Endothelial cell of umbilical vein (primary cell): ENCODE measurements at places on chromosomes 2 and 18.

DNA sequence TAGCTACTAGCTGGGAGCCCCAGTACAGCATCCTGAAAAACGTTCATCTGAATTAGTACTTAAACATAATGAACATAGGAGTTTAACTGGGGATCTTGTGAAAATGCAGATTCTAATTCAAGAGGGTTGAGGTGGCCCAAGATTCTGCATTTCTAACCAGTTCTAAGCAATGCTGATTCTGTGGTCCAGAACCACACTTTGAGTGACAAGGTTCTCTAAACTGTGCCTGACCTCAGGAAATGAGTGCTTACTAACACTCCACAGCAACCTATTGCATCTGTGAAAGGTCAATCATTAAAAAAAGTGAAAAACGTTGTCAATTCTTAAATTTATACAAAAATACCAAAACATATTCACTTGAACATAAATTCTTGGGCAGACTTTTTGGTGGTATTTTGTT is 157.1 kb upstream of the ZFP36L2 start:
- DNase-seq = no peak

DNA sequence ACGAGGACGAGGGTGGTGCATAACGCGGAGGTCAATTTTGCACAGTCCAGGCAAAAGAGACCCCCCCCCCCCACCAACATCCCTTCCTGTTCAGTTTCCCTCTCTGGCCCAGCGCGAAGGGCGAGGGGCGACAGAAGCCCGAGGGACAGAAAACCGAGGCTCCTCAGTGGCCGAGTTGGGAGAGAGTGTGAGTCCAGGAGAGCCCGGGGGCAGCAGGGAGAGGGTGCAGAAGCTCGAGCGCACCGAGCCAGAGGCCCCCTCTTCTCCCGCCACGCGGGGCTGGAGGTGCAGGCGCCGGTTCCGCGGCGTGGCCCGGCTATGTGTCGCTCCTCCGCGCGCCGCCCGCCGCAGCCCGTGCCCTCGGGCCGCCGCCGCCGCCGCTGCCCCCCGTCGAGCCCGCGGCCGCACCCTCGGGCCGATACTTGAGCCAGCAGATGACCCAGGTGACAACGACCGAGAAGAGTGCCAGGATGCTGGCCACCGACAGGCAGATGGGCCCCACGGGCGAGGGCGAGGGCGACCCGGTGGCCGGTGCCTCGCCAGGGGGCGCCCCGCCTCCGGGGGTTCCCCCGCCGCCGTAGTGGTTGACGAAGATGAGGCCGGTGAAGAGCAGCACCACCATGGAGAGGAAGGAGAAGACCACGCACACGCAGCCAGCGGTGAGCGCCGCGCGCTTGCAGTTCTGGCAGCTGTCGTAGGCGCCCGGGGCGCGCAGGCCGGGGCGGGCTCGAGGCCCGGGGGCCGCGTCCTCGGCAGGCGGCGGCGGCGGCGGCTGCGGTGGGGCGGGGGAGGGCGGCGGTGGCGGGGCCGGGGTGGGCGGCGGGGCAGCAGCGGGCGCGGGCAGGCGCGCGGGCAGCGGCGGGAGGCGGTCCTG is 20.2 kb upstream of the PAX3 start:
- DNase-seq = no peak

DNA sequence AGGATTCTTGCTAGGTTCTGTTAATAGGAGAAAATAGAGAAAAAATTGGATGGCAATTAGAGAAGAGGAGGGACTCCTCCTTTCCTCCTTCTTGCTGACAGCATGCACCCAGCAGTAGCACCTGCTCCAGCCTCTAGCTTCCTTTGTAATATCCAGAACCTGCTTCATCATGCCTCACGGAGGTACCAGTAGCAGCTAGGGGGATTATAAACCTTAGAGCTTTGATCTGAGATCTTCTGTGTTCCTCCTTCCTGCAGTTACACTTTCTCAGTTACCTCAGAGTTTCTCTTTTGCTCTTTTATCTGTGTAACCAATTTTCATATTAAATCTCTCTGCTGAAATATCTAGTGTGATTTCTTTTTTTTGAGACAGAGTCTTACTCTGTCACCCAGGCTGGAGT is 16.6 kb downstream of the DPP4 start:
- no peak for DNase-seq

- peak; percentile 67 for DNase-seq
Measured at GRCh38 chr18:48948112-48949049, 2.4 kb downstream of the SMAD7 start.

DNA sequence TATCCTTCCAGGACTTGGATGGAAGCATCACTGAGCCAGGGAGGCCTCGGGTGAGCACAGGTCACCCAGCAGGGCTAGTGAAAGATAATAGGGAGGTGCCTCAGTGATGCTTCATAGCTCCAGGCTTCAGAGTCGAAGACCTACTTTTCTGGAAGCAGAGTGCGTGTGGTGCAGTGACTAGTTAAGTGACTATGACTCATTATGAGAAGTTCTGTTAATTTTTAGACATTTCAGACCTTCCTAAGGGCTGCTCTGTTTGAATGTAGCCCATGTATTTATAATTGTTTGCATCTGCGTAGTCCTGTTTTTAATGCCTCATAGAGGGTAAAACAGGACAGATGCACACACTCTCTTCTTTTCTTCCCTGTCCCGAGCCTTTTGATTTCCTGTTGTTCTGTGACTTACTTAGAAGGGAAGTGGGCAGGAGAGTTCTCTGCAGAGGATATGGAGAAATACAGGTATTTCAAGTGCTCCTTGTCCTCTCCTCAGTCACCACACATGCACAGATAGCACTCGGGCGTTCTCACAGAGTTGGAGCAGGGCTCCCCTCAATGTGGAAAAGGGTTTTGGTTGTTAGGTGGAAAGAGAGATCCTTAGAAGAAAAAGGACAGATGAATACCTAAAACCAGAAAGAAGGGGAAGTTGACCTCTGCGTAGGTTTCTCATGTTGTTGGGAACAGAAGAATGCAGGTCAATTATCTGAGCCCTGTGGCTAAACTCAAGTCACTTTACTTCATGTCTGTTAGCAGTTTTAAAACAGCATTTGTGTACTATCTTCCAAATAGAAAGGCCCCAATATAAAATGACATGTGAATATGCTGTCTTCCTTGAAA is 34.7 kb downstream of the RALB start:
- DNase-seq = no peak

DNA sequence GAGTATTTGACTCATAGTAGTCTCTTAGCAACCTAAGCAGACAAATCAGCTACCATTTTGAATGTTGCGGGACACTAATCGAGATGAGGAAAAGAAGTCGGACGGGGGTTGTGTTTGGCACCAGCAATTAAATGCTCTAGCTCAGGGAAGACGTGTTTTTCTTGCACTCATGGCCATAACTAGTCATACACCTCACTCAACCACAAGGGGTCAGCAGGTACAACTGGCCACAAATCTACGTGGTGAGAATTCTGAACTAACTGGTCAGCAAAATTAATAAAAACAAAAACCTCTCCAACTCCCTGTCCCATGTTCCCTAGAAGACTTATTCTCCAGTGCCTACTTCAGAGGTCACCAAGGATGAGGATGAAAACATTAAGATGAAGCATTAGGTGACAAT is 1467.8 kb downstream of the DPP10 start:
- no peak for DNase-seq

- no peak for DNase-seq
Measured at GRCh38 chr2:22967756-22968155, 417.2 kb upstream of the KLHL29 start.

DNA sequence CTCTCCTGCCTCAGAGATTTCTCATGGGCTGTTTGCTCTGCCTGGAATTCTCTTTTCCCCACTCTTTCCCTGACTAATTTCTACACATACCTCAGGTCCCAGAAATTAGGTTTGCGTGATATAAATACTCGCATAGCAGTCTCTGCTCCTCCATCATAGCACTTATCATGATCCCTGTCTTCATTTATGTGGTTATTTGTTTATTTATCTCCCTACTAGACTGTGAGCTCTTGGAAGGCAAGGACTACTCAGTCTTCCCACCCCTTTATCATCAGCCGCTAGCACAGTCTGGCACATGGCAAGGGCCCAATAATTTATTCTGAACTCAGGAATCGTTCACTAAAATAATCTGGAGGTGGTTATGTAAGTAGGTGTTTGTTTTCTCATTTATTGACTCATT is 79.3 kb downstream of the ADCYAP1 start:
- DNase-seq = no peak

- DNase-seq = no peak
Measured at GRCh38 chr18:51862051-51862715, 477.8 kb upstream of the DCC start.

GRCh38 chr2:213232649-213233437 is 51.4 kb upstream of the SPAG16 start:
- no peak for DNase-seq

GRCh38 chr2:184921676-184922075 is 323.3 kb downstream of the ZNF804A start:
- DNase-seq = no peak

- no peak for DNase-seq
Measured at GRCh38 chr2:133848111-133848649, 279.9 kb upstream of the NCKAP5 start.

DNA sequence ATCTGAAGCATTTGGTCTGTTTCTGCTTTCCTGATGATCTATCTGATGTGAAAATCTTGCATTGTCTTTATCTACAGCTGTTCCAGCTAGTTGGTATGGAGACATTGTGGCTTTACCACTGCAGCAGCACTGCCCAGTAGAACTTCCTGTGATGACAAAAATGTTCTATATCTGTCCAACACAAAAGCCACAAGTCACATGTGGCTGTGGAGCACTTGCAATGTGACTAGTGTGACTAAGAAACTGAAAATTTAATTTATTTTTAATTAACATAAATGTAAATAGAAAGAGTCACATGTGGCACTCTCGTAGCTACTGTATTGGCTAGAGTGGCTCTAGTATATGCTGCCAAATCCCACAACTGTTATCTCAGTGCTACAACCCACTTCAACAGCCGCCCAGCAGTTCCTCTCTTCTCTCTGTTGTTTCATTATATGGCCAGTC is 425.7 kb downstream of the SETBP1 start:
- no peak for DNase-seq

DNA sequence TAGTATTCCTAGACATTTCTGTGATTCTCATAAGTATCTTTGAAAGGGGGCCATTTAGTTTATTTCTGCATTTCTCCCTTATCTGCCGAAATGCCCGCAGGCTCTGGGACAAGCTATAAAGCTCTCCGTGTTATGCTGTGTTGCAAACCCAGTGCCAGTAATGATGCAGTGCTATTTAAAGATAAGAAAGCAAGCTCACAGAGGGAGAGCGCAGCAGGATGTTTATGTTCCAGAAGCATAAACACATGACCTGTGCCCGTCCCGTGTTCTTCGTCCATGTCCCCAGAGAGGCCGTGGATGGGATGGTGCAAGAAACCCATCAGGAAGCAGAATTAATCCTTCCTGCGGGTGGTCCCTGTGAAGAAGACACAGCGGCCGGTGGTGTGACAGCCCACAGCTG is 99.4 kb downstream of the NEDD4L start:
- no peak for DNase-seq

DNA sequence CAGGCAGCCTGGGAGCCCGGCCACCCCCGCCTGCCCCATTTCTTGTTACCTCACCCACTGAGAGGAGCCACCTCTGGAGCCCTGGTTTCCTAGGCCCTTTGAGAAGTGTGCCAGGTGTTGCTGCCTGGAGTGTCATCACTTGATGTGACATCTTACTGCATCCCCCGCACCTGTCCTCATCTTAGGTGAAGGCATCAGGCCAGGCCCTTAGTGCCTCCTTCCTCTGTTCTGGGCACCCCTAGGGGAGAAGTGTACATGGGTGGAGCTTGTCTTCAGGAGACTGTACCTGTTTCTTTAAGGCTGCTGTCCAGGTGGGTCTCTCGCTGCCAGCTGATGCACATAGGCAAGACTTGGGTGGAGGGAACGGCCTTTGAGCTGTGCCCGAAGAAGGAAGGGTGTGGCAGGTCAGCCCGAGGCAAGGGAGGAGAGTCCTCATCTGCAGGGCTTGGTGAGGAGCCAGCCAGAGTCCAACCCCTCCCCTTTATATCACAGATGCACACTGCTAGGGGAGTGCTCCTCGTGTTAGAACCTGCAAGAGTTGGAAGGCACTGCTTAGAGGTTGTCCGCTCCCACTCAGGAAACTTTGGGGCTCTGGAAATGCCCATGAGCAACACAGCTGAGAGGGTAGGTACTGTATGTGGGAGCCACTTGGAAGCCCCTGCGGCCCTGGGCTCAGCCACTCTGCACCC is 45.9 kb downstream of the NCK2 start:
- DNase-seq = no peak

DNA sequence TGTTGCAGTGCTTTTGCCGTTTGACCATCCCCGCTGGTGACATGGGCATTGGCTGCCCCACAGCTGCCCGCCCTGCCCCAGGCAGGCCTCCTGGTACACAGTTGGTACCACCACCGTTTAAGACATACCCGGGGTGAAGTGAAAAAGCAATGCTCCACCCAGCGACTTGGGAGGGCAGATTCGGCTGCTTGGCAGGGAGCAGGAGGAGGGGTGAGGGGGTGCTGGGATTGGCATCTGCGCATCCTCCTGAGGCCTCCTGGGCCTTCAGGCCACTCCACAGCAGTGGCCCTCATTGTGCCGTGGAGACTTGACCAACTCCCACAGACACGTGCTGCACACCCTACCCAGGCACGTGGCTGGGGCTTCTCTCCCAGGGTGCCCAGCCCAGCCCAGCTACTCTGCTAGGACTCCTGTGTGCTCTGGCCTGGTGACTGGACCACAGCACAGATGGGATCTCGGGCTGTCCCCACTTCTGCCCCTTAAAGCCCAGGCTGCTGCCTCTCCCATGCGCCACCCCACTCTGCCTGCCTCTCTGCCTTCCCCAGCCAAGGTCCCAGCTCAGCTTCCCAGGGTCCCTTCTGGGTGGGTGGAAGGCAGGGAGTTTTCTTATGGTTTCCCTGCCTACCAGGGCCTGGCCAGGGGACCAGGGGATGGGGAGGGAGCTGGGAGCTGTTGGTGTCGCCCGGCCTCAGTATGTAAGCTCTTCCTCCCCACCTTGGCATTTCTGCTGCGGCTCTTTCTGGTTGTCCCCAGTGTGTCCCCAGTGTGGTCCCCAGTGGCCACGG is 157.0 kb upstream of the HS6ST1 start:
- no peak for DNase-seq

DNA sequence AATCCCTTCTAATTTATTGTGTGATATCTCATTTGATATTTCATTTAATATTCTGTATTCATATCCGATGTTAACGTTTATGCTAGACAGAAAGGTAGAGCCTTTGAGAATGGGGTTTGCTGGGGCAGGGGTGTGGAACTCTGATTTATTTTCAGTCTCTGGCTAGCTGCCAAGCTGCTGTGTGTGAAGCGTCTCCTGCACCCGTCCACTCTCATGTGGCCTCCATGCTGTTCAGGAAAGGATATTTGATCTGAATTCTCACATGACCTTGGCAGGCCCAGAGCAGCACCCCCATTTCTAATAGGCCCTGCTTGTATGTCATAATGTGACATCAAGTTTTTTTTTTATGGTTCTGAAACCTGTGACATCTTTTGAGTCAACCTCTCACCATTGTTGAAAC is 1.6 kb downstream of the IL1R1 start:
- DNase-seq = no peak

DNA sequence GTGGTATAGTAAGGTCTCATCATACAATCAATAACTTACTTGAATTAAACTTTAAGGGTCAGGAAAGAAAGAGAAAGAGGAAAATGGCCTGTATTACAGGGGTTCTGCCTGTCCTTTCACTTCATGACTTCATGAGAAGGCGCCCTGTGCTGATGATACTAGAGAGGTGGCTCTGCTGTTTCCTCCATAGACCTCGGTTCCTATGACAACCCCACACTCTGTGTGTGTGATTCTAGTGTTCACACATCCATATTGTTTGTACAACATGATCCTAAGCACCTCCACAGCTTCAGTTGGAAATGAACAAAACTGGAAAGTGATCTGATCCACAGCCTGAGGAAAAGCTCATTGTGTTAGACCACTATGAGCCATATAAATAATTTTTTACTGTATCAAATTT is 7.0 kb upstream of the REEP1 start:
- no peak for DNase-seq
